Stimulated activated CD8-positive, alpha-beta memory T cell treated with anti-CD3 and anti-CD28 coated beads, Interleukin-2, amount 100 ng/mL, for 1 hour (primary cell): ENCODE measurements at places on chromosomes 5 and 9.

DNA sequence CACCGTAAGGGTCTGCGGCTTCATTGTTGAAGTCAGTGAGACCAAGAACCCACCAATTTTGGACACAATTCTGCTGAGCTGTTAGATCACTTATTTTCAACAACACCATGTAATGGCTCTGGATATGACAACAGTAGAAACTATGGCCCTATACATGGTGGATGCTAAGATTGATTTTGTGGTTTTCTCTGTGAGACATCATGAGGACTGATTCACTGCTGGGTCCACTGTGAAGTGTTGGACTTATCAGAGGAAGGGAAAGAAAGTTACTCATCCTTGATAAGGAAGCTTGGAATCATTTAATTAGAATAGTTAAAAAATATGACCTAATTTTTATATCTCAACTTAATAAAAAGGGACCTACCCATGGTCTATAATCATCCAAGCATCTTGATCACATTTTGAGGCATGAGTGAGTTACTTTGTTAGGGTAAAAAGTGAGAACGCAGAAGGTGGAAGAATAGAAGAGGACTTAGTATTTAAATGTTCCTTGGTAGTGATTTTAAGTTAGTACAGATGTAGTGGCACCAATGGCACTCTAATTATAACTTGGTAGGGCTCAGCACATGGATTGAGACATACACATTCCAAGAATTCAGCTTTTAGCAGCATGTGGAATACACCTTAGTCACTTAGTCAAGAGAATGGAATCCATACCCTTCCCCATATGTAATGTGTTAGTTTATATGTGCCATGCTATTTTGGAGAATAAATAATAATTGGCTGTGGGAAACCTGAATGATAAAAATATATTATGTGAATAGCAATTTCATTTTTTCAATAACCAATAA is 123.5 kb upstream of the CD180 start:
- no peak for DNase-seq

GRCh38 chr5:115396081-115396480 is 99.6 kb upstream of the CCDC112 start:
- DNase-seq: no peak

DNA sequence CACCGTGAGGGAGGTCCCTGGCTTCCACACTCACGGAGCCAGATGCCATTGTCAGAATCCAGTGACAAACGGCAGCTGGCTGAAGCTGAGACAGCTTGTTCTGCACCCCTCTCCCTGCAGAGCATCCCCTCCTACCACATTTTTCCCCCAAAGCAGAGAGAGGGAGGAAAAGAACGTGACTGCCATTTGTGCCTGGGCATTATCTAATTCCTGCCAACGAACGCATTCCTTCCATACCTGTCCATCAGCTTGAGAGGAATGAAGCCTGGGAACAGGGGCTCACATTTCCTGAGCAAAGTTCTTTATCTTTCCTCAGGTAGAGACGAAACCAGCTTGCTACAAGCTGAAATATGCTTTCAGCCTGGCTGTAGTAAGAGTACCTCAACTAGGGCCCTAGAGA is 175.4 kb downstream of the SLIT3 start:
- no peak for DNase-seq

DNA sequence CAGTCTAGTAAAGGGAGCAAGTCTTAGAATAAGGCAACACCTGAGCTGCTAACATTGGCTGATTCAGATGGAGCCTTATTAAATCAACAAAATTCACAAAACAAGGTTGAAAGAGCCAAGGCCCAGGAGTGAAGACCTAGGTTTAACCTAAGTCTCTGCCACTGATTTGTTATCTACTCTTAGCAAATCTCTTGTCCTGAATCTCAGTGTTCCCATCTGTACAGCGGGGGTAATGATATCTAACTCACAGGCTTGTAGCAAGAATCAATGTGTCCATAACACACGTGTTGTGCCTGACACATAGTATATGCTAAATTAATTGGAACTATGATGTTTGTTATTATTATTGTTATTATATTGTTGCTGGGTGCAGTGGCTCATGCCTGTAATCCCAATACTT is 61.0 kb downstream of the PDE6A start:
- no peak for DNase-seq

DNA sequence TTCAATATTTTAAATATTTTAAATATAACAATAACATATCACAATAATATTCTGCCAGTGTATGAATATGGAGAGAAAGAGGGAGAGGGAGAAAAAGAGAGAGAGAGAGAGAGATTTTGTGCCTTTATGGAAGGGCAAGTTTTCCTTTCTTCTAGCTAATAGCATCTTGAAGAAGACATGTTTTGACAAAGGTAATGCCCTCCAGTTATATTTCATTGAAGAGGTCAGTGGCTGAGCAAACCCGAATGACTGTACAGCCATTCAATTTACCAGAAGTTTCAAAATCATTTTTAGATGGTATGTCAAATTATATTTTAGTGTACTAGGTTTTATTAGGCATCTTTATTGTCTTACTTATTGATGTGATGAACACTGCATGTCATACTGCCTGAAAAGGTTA is 139.3 kb downstream of the EMB start:
- no peak for DNase-seq

DNA sequence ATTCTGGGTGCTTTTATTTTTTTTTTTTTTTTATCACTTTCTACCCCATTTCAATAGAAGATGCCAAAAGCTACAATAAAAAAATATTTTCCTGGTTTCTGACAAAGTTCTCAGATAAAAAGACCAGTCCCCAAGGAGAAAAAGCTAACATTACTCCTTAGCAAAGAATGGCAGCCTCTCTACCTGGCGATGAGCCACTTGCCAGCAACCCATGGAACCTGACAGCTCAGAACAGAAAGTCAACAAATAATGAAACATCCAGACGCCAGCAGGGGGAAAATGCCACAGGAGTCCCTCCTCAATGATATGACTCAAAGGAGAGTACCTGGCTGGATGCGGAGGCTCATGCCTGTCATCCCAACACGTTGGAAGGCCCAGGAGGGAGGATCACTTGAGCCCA is 123.2 kb downstream of the MYO10 start:
- DNase-seq: no peak

DNA sequence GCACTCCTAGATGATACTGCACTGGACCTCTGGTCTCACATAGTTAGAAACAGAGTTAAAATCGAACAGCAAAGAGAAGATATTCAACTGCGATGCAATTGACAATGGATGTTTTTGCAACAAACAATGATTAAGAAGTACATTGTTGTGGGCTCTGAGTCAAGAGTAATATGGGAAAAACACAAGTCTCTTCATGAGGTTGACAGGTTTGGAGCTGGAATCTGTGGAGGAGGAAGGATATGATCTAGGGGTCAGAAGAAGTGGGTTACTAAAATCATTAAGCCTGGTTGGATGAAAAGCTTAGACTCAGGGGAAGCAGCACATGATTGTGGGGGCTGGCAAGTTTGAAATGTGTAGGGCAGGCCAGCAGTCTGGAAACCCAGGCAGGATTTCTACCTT is 53.1 kb downstream of the PDCD1LG2 start:
- no peak for DNase-seq
